ENCODE measurements at places on chromosomes 5 and 9.

DNA sequence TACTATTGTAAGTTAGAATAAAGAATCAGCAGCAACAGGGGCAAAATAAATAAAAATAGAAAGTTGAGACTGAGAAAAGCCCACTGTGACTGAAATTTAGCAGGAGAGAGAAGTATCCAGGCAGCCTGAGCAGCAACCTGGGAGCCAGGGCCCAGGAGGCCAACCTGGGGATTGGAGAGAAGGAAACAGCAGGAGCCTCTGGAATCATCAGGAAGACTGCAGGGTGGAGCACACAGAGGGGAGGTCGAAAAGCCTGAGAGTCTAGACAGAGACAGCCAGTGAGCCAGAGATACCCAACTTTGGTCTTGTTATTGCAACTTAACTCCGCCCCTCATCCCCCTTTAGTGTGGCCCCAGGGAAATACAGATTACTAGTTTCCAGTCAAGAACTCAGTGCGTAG lies 98.6 kb downstream of the SLC1A3 start:
- no peaks in the 10 kb centered on the region for H3K4me1 ChIP-seq
- no peaks in the 10 kb centered on the region for H3K27me3 ChIP-seq
- DNase-seq = no peak
- H3K4me3 ChIP-seq = no peak overlapping the region

DNA sequence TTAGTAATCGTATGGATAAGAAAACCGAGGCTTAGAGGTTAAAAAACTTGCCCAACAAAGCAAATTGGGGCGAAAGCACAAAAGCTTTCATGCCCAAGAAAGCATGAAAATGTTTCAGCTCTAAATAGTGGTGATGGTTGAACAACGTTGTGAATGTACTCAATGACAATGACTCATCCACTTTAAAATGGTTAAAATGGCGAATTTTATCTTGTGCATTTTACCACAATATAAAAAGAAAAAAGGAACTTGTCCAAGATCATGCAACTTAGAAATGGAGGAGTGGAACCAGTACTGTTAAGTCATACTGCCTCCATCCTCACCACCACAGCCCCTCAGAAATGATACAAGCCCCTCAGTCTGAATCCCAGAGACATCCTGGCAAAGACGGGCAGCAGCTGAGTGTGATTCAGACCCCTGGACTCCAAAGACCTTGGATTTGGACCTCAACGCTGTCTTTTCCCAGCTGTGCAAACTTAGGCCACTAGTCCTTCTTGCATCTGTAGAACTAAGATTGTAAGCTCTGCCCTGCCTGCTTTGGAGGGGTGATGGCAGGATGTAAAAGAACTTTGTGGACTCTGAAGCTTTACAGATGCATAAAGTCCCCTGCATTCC lies 158.4 kb downstream of the GABBR2 start:
- H3K27ac ChIP-seq = no peak overlapping the region
- H3K36me3 ChIP-seq = no peaks in the 10 kb centered on the region
- no peak overlapping the region for H3K4me3 ChIP-seq
- H3K27me3 ChIP-seq = no peaks in the 10 kb centered on the region
- no peaks in the 10 kb centered on the region for H3K4me1 ChIP-seq

DNA sequence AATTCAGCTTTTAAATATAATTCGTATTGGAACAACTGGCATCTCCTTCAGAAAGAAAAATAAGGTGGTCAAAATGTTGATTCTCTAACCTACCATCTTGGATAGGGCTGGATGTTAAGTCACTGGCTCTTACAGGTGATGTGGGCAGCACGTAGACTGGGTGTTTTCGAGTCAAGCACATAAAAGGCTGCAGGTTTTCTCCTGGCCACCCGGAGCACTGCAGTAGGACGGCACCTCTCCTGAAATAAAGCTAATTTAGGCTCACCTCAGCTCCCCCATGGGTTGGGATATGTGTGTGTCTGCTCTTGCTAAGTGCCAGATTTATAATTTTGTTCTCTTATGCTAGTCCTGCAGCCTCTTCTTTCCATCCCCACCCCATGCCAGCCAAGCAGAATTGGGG lies 80.3 kb downstream of the IQGAP2 start:
- no peaks in the 10 kb centered on the region for H3K36me3 ChIP-seq
- no peak overlapping the region for H3K4me3 ChIP-seq
- peaks cover 31% of the 10 kb centered on the region for H3K4me1 ChIP-seq
- H3K27ac ChIP-seq = no peak overlapping the region

DNA sequence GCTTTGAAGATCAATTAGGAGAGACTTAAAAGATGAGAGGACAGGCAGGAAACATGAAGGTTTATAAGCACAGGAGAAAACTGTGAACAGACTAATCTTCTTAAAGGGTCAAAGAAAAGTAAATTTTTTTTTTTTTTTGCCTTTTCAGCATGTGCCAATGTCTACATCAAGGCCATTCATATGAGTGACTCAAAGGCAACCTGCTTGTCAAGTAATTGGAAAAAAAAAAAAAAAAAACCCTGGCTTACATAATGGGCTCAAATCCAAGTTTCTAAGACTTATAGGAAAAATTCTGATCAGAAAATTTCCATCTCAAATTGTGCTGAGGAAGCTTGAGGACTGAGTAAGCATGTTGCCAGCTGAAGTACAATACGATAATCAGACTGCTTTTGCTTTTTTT lies 15.9 kb downstream of the PPP2R2B start:
- no peaks in the 10 kb centered on the region for H3K27me3 ChIP-seq
- no peak overlapping the region for H3K4me3 ChIP-seq
- H3K27ac ChIP-seq = no peak overlapping the region
- DNase-seq = no peak

DNA sequence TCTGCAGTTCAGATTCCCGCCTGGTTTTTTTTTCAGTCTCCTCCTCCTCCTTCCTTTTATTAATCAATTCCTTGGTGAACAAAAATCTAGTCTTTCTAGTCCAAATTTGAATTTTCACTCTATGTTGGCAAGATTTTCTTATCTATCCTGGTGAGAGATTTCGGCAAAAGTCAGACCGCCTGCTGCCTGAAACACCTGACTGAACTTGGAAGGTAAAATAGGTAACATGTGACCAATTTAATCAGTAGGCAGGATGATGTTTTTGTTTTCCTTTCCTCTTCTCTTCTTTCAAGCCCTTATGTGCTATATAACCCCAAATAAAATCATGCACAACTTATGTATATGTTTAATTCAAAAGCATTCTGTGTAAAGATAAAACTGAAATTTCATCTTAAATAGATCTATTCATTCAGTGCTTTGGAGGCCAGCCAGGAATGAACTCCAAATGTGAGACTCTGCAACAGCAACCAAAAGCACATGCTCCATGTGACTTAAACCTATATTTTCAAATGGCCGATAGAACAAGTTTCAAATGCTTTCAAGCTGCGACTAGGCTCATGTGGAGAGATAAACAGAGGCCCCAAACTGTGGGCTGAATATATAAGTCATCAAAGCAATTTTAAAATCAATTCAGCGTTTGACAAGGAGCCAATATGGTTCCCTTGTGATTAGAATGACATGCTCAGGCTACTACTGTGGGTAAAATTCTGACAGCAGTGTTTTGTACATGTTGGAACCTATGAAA lies 100.4 kb upstream of the SEMA6A start:
- H3K4me1 ChIP-seq = peaks cover 34% of the 10 kb centered on the region
- H3K36me3 ChIP-seq = no peaks in the 10 kb centered on the region
- no peak overlapping the region for H3K4me3 ChIP-seq
- H3K27ac ChIP-seq = peak overlapping the region; percentile 71
- H3K27me3 ChIP-seq = no peaks in the 10 kb centered on the region
